ENCODE measurements at places on chromosomes 3 and 15. TPM values are rescaled to one million over a fixed set of nuclear protein-coding genes. Genes with fewer than 3 reads are reported as not detected.

- no peak for DNase-seq
Measured at GRCh38 chr15:45810201-45810600, 175.4 kb downstream of the SQOR start.

GRCh38 chr3:39707314-39707909 is 102.0 kb upstream of the MYRIP start:
- no peak for DNase-seq

GRCh38 chr15:73822998-73823397 is 50.4 kb upstream of the TBC1D21 start:
- DNase-seq: no peak

DNA sequence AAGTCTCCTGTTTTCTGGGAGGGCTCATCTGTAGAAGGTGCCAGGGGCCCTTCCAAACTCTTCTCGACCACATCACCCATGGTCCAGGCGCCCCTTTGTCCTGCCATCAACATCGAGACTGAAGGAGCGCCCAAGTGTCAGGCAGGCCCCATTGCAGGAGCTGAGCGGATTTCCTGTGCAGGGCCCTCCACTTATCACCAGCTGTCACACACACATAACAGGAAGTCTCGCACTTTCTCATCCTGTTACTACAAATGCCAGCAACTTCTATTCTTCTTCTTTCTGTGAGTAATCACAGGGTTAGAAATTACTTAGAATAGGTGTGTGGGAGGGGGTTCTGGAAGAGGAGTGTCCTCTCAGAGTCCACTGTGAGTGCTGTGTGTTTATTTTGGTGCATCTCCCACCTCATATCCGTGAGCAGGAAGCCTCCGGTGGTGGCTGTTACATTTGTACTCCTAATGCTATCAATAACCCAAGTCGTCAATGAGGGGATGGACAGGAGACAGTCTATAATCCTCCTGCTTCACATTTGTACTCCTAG is at the start of gene KLHL6:
TSS of gene KLHL6 (minus strand) at position 166 of the 541 bp plus-strand sequence. CDS start at position 113, 53 bp downstream.
- DNase-seq: peak; percentile 62

DNA sequence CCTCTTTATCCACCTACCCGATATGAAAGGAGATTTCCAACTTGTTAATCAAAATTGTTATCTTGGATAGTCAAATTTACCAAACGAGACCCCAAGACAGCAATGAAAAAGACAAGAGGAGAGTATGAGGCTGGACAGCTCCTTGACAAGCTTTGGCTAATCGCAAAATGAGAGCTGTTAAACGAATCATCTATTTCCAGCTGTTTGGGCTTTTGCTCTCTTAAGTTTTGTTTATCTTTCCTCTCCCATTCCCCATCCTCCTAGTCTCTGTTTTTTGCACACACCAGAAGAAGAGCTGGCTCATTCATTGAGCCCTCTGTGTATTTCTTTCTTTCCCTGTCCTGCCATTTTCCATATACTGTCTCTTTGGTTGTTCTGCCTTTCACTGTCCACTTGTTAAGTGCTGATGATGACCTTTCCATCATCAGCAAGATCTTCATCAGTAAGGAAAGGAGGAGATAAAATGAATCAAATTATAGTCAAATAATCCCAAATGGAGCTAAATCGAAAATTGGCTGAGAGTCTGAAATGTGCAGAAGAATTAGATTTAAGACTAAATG is 161.6 kb downstream of the SLC9A9 start:
- no peak for DNase-seq

DNA sequence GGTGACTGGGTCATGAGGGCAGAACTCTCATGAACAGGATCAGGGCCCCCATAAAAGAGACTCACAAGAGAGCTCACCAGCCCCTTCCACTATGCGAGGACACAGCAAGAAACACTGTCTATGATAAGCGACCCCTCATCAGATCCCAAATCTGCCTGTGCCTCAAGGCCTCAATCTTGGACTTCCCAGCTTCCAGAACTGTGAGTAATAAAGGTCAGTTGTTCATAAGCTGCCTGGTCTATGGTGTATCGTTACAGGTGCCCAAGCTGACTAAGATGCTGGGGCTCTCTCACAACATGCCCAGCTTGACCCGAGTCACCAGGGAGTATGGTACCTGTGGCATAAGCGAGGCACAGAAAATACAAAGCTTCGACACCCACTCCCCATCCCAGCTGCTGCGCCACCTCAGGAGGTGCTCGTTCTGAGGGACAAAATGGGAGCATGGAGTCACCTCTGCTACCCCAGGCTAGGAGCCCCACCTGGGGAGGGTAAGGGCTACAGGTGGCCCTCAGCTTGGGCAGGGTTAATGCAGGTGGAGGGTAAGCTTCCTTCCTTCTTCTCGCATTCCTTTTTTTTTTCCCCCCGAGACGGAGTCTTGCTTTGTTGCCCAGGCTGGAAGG is 234.1 kb downstream of the ADAMTS17 start:
- no peak for DNase-seq

The CTNNB1 gene
- total RNA-seq: 173 TPM

The P2RY13 gene
- total RNA-seq: not detected

The GPR160 gene
- total RNA-seq: 7.7 TPM

DNA sequence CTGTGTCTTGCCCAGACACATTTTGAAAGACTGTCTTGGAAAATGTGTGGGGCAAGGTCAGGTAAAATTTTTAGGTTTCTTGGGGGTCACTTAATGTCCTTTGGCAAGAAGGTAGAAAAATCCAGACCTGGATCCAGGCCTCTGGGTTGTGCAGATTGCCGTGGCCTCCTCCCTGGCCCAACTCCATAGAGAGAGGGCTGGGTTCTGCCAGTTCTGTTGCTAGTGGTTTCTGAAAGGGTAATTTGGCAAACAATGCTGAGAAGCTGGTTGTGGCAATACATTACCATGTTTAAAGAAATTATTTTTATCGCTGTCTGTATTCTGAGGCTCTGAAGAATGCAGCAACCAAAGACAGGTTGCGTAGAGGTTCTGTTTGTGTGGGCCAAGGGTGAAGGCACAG is 20.2 kb upstream of the TMEM158 start:
- no peak for DNase-seq

DNA sequence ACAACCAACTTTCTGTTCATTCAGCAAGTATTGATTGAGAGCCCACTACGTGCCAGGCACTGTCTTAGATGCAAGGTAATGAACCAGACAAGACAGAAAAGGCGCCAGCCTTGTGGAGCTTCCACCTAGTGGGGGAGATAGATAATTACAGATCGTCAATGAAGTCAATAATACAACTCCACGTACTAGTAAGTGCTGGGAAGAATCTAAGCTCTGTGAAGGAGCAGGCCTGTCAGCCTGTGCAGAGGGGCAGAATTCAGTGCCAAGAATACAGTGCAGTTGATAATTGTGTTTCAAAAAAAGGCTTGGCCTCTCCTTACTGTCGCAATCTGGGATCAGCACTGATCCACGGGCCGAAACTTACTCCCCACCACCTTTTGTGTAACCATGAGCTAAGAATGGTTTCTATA is 186.3 kb downstream of the FEZF2 start:
- no peak for DNase-seq

GRCh38 chr15:98914626-98915025 is 93.0 kb downstream of the PGPEP1L start:
- no peak for DNase-seq

The OCA2 gene
- total RNA-seq: 0.67 TPM

GRCh38 chr3:113141543-113141942 is 69.8 kb upstream of the BOC start:
- no peak for DNase-seq

- DNase-seq: no peak
Measured at GRCh38 chr3:189099505-189100290, 72.1 kb upstream of the TPRG1 start.

The TEX55 gene
- not detected for total RNA-seq

DNA sequence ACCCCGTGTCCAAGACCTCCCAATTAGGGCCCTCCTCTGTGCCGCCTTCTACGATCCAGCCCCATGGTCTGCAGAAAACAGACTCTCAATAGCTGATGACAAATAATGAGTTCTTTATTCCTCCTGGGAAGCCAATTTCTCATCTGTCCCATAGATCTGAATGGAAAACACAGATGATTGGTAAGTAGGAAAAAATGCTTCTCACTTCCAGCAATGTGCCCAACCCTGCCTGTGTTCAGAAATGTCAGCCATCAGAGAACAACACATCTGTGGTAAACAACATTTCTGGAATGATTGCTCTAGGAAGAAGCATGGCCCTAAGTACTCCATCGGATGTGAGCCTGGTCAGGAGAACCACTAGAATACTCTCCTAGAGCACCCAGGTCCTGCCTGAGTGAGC is 240.5 kb upstream of the HES1 start:
- DNase-seq: no peak

GRCh38 chr3:188349351-188349901 is 195.5 kb downstream of the LPP start:
- DNase-seq: no peak

DNA sequence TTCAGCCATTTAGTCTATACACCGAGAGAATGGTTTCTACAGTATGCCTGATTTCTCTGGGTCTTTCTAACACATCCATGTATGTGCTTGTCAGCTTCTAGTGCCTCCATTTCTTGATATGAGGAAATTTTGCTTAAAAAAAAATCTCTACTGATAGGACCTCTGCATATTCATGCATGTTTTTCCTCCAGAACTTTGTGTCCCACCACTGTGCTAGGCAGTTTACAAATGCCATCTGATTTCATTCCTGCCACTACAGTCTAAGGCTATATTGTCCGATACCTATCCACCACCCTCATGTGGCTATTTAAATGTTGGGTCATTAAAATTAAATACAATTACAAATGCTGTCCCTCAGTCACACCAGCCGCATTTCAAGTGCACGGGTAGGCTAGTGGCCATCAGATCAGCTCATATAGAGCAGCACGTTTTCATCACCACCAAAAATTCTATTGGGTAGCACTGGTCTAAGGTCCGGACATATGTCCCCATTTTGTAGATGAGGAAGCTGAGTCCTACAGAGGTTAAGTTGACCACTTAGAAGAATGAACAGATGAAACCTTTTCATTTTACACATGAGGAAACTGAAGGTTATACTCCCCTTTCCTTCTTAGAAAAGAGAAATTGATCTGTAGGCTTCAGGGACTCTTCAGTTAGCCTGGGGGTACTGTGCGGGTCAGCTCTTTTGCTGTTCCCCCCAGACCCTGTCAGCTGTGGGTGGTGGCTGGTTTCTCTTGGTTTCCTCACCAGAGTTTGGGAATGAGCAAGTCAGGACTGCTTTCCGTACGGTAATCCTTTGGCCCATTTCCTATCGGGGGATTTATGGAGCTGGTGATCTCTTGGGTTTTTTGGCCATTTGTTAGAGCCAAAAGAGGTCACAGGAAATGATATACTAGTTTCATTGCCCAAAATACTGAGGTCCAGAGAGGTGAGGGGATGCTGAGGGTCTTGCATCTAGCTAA is 56.5 kb downstream of the SMAD3 start:
- DNase-seq: no peak

- DNase-seq: no peak
Measured at GRCh38 chr15:98855815-98856531, 151.6 kb downstream of the PGPEP1L start.

The ARNT2 gene
- total RNA-seq: 0.18 TPM

DNA sequence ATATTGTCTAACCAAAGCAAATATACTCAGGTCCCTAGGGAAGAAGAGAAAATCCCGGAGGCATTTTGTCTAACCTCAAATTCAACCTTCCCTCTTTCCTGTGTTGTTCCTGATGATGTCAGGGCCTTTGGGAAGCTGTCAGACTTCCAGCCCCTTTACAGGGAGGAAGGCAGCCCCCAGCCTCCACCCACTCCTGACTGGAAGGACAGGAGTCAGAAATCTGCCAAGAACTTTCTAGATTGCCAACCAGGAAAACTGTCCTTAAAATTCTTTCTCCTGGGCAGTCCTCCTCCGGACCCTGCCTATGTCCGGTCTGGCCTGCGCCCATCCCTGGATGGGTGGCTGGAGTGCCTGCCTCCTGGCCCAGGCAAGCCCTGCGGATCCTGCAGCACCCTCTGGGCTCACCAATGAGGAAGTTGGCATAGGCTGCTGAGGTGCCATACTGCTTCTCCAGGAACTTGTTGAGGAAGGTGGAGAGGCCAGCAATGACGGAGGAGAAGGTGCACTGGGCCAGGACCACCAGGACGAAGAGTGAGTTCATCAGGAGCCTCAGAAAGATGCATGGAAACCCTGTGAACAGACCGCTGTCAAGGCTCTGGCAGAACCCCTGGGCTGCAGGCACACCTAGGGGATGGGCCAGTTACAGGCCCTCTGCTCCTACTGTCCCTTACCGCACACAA is 52.6 kb upstream of the RAB6B start:
- no peak for DNase-seq

DNA sequence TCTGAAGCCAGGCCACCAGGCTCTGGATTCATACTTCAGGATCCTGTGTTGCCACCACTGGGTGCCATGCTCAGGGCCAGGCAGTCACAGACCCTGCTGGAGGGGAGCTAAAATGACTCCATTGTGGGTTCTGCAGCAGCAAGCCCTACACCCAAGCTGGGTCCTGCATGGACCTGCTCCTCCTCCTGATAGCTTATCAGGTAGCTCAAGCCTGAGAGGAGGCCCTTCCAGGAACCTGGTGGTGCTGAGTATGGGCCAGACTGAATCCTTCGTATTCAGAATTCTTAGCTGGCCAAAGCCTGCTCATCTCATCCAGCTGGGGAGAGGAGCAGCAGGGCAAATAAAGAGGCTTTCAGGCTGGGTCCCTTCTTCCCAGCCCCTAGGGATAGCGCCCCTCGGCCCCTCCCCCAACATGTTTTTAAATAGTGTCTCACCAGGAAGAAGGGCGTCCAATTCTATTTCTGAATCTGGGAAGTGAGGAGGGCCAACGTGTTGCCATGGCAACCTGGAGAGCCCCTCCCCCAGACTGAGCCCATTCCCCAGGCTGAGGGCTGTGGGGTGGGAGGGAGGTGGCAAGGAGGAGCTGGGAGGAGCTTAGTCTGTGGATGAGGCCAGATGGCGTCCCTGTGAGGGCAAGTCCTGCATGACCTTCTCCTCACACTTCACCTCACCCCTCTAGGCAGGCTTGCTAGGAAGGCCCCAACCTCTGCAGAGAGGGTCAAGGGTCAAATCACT is 11.0 kb upstream of the CAMKV start:
- DNase-seq: no peak

GRCh38 chr3:143979813-143980212 is 8.2 kb downstream of the DIPK2A start:
- no peak for DNase-seq

DNA sequence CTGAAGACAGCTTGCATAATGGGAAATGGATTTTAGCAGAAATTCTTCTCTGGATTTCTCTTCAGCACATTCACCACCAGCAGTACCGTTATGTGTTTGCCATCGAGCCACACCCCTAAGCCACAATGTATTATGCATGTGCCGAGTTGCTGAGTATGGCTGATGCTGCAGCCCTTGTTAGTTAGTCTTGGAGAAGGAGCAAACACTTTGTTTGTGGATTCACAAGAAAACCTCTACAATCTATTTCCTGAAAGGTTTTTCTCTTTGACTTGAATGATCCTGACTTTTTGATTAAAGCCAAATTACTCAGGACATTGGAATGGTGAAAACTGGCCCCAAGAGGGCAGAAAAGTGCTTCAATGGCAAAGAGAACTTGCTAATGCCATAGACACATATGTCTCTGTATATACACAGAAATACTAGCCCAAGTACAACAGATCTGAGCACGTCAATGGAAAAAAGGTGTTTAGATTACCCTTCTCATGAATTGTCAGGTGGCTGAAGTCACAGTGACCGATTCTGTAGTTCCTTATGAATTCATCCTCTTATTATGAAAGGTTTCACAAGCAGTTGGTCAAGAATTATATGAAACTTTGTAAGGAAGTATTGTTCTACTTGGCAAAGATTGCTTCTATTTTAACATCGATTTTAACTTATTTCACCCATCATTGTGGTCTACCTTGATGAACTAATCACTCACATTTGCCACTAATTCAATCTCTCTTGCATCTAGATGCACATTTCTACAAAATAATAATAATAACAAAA is 103.0 kb downstream of the P3H2 start:
- no peak for DNase-seq

GRCh38 chr3:122255757-122256439 is 69.2 kb upstream of the CSTA start:
- DNase-seq: no peak

GRCh38 chr15:39434163-39434562 is 146.7 kb upstream of the THBS1 start:
- no peak for DNase-seq

Measured in T-cell (primary cell).